ENCODE measurements at places on chromosomes 7 and 10. TPM values are rescaled to one million over a fixed set of nuclear protein-coding genes. Genes with fewer than 3 reads are reported as not detected.

Gene CISD1
- total RNA-seq, result 93.6 TPM

Gene SOSTDC1
- total RNA-seq, result not detected

Gene PON1
- 0.55 TPM for total RNA-seq

- H3K36me3 ChIP-seq, result no peaks in the 10 kb centered on the region
- no peaks in the 10 kb centered on the region for H3K27me3 ChIP-seq
- no peak overlapping the region for H3K27ac ChIP-seq
- no peaks in the 10 kb centered on the region for H3K4me1 ChIP-seq
- no peak overlapping the region for H3K4me3 ChIP-seq
Measured at GRCh38 chr10:86013568-86013967, 353.0 kb downstream of the GRID1 start.

DNA sequence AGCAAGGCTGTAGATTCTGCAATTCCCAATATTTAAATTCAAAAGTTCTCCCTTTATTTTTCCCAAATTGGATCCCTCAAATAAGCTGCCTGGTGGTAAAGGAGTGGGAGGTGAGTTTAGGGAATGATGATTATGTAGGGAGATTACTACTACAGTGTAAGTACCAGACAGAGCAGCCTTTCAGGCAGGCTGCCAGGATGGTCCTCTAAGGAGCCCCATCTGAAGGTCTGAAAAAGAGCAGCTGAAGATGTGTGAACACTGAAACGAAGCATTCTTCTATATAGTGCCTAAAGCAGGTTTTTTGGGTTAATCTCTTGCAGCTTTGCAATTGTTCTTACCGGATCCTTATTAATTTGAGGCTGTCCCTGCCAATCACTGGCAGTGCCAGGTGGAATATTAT is 84.7 kb downstream of the CREB5 start:
- no peak overlapping the region for H3K27ac ChIP-seq
- H3K36me3 ChIP-seq, result no peaks in the 10 kb centered on the region
- no peaks in the 10 kb centered on the region for H3K4me1 ChIP-seq
- H3K4me3 ChIP-seq, result no peak overlapping the region
- H3K27me3 ChIP-seq, result no peaks in the 10 kb centered on the region

GRCh38 chr10:132350391-132350790 is 18.4 kb downstream of the LRRC27 start:
- H3K36me3 ChIP-seq, result peaks cover 60% of the 10 kb centered on the region
- H3K4me1 ChIP-seq, result no peaks in the 10 kb centered on the region
- H3K27me3 ChIP-seq, result no peaks in the 10 kb centered on the region
- no peak for DNase-seq

Data from stomach (tissue), 19 donors.